ENCODE measurements at places on chromosomes 4 and X. TPM values are rescaled to one million over a fixed set of nuclear protein-coding genes. Genes with fewer than 3 reads are reported as not detected.

STPG2 gene
- polyA plus RNA-seq = 0.43 TPM

DGKK gene
- 0.04 TPM for polyA plus RNA-seq

- no peak for DNase-seq
These were observed 181.2 kb downstream of the COX18 start for GRCh38 chr4:72888331-72888730.

DNA sequence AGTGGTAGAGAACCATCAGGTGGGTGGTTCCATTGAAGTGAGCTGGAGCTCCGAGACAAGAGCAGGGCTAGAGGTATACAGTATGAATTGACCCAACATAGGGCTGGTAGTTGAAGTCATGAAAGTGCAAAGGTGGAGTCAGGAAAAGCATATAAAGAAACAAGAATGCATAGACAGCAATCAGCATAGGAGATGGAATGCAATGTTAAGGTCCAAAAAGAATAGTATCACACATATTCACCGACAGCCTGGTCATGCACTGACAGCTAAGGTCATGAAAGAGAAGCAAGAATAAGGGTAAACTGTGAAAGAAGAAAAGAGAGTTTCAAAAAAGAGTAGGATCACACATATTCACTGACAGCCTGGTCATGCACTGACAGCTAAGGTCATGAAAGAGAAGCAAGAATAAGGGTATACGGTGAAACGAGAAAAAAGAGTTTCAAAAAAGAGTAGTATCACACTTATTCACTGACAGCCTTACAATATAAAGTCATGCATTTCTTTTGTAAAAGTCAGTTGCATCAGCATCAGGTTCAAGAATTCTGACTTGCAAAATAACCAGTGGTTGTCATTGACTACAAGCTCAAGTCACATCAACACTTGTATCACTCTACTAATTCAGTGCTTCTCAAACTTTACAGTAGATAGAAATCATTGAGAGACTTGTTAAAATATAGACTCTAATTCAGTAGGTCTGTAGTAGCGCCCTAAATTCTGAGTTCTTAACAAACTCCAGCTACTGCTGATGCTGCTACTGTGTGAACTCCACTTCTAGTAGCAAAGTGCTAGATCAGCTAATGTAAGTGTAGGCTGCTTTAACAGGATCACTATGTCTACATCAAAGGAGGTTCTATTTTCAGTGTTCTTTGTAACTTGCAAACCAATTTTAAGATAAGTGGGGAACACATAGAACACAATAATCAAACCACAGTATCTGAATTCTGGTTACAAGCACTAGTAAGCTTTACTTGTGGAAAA is 221.9 kb downstream of the PDGFC start:
- DNase-seq = no peak

DNA sequence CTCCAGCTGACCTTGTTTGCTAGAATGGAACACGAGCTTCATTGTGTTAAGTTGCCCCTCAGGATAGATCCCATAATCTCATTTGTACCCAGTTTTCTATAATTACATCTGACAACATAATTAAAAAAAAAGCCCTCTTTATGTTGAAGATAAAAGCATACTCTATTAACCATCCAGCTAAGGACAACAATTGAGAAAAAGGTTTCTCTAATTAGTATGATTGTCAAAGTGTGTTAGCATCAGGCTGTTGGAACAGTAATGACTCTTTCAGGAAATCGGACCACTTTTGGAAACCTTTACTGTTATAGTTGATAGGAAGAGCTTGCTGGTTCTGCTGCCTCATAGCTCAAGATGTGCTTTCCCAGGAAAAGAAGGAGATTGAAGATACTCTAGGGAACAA is 172.6 kb downstream of the FHIP1A start:
- no peak for DNase-seq
